Naive thymus-derived CD8-positive, alpha-beta T cell (primary cell): ENCODE measurements at places on chromosomes 5 and 9.
A peak's percentile ranks its signal among the peaks of the same experiment; 100 is the strongest.

GRCh38 chr9:33185858-33186257 lies 18.7 kb upstream of the B4GALT1 start:
- DNase-seq: no peak
- H3K4me3 ChIP-seq: no peak overlapping the region
- H3K36me3 ChIP-seq: no peaks in the 10 kb centered on the region
- H3K4me1 ChIP-seq: no peaks in the 10 kb centered on the region

DNA sequence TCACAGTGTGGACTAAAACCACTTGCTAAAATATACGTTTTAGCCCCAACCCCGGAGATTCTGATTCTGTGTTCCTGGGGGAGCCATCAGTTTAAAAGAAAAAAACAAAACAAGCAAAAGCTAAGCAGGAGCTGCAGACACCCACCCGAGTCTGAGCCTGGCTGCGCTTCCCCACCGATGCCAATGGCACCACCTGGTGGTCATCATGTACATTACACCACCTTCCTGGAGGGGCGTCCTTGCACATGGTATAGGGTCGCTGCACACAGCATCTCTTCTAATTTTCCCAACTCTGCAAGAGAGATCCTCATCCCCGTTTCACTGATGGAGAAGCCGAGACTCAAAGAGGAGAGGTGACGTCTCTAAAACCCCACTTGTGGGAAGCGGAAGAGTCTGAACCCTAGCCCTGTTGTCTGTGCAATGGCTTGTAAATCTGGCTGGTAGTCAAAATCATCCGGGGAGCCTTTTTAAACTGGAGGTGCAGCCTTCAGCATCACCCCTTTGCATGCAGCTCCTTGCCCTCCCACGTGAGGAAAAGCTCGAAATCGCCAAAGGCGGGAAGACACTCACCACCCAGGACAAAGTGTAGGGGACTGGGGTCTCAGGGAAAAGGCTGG lies 23.1 kb upstream of the CNOT6 start:
- H3K4me1 ChIP-seq: peaks cover 3% of the 10 kb centered on the region
- no peaks in the 10 kb centered on the region for H3K27me3 ChIP-seq
- no peaks in the 10 kb centered on the region for H3K36me3 ChIP-seq
- H3K4me3 ChIP-seq: no peak overlapping the region
- no peak overlapping the region for H3K27ac ChIP-seq
- peak; percentile 63 for DNase-seq

GRCh38 chr9:74173284-74173683 lies 323.9 kb upstream of the RORB start:
- no peaks in the 10 kb centered on the region for H3K27me3 ChIP-seq
- no peaks in the 10 kb centered on the region for H3K4me1 ChIP-seq
- H3K4me3 ChIP-seq: no peak overlapping the region
- no peak overlapping the region for H3K27ac ChIP-seq
- no peak for DNase-seq
- no peaks in the 10 kb centered on the region for H3K36me3 ChIP-seq

DNA sequence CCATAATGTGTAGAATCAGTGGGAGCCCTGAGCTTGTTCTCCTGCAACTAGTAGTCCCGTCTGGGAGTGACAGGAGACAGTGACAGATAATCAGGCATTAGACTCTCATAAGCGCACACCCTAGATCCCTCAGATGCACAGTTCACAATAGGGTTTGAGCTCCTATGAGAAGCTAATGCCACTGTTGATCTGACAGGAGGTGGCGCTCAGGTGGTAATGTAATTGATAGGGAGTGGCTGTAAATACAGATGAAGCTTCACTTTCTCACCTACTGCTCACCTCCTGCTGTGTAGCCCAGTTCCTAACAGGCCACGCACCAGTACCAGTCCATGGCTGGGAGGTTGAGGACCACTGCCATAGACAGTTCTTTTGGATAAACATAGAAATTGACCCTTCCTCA lies 188.7 kb downstream of the ROR2 start:
- no peak overlapping the region for H3K27ac ChIP-seq
- no peaks in the 10 kb centered on the region for H3K4me1 ChIP-seq
- no peak for DNase-seq

DNA sequence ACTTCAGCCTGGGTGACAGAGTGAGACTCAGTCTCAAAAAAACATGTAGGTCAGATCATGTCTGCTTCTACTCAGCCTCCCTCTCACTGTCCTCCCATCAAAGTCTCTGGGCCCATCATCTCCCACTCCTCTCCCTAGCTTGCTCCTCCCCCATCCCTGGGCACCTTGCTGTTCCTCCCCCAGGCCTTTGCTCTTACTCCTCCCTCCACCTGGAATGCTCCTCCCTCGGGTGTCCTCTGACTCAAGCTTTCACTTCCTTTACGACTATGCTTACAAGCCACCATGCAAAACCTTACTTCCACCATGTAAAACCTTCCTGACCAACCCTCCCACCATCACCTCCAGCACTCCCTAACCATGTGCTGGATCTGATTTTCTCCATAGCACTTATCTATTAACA lies 51.5 kb downstream of the MTMR12 start:
- peaks cover 4% of the 10 kb centered on the region for H3K4me1 ChIP-seq
- peak overlapping the region; percentile 44 for H3K27ac ChIP-seq
- no peak for DNase-seq
- no peaks in the 10 kb centered on the region for H3K27me3 ChIP-seq
- H3K4me3 ChIP-seq: no peak overlapping the region

GRCh38 chr5:33300209-33300742 lies 140.5 kb upstream of the TARS1 start:
- H3K4me1 ChIP-seq: peaks cover 3% of the 10 kb centered on the region
- H3K27ac ChIP-seq: no peak overlapping the region

DNA sequence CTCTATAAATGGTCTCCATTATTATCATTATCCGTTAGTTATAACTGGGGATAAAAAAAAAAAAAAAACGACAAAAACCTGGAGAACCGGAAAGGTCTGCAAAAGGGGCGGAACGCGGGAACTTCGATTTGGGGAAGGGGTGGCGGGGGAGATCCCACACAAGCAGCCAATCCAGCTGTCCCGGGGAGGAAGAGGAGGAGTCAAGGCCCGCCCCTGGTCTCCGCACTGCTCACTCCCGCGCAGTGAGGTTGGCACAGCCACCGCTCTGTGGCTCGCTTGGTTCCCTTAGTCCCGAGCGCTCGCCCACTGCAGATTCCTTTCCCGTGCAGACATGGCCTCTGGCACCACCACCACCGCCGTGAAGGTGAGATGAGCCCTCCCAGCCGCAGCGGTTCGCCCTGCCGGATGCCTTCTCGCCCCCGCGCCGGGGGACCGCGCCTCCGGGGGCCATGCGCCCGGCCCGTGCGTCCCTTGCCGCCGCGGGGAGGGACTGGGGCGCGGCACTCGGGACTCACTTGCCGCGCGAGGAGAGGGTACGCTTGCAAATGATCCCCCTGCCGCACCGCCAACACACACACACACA lies at the start of gene MTAP:
Gene MTAP (plus strand): TSS at position 219 of the 583 bp plus-strand sequence. CDS start 113 bp downstream, at position 332.
- peak within 1 kb of the TSS; percentile 99 for H3K4me3 ChIP-seq
- H3K27me3 ChIP-seq: peaks cover 1% of the 10 kb centered on the region
- peak; percentile 77 for DNase-seq
- H3K4me1 ChIP-seq: peaks cover 47% of the 10 kb centered on the region
- peak within 1 kb of the TSS; percentile 100 for H3K27ac ChIP-seq

- peaks cover 3% of the 10 kb centered on the region for H3K27me3 ChIP-seq
- DNase-seq: no peak
- H3K4me3 ChIP-seq: no peak overlapping the region
- no peak overlapping the region for H3K27ac ChIP-seq
- H3K4me1 ChIP-seq: no peaks in the 10 kb centered on the region
- H3K36me3 ChIP-seq: no peaks in the 10 kb centered on the region
Observed at GRCh38 chr5:76224898-76225297, 141.7 kb downstream of the SV2C start.

DNA sequence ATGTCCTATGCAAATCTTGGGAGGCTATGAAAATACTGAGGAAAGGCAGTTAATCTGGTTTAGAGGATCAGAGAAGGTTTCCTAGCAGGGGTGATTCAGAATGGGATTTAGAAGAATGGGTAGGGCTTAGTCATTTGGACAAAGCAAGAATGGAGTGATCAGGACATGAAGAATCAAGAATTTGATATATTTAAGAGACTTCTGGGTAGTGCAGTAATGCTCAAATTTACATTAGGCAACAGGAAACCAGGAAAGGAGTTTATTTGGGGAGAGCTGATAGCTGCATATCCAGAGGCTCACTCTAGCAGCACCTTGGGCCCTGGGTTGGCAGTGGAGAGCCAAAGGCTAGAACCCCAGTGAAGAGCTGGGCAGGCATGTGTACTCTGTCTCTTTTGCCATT lies 78.9 kb upstream of the PAPPA start:
- no peak for DNase-seq
- no peak overlapping the region for H3K27ac ChIP-seq
- no peaks in the 10 kb centered on the region for H3K36me3 ChIP-seq
- H3K4me1 ChIP-seq: no peaks in the 10 kb centered on the region

GRCh38 chr9:551986-552929 lies 289.2 kb upstream of the DMRT1 start:
- H3K4me3 ChIP-seq: no peak overlapping the region
- no peaks in the 10 kb centered on the region for H3K36me3 ChIP-seq
- H3K27me3 ChIP-seq: peaks cover 4% of the 10 kb centered on the region
- DNase-seq: no peak
- no peak overlapping the region for H3K27ac ChIP-seq
- H3K4me1 ChIP-seq: peaks cover 6% of the 10 kb centered on the region

- peaks cover 4% of the 10 kb centered on the region for H3K27me3 ChIP-seq
- no peak overlapping the region for H3K27ac ChIP-seq
- no peaks in the 10 kb centered on the region for H3K4me1 ChIP-seq
- no peaks in the 10 kb centered on the region for H3K36me3 ChIP-seq
- DNase-seq: no peak
Observed at GRCh38 chr5:66960369-66961137, 236.0 kb downstream of the CD180 start.

- H3K4me3 ChIP-seq: no peak overlapping the region
- no peaks in the 10 kb centered on the region for H3K27me3 ChIP-seq
- no peak for DNase-seq
- H3K27ac ChIP-seq: no peak overlapping the region
- no peaks in the 10 kb centered on the region for H3K36me3 ChIP-seq
- H3K4me1 ChIP-seq: peaks cover 13% of the 10 kb centered on the region
Observed at GRCh38 chr5:39262981-39263380, 43.6 kb upstream of the FYB1 start.

GRCh38 chr5:18745042-18745987 lies 1111.1 kb downstream of the TAF11L14 start:
- H3K4me1 ChIP-seq: peaks cover 53% of the 10 kb centered on the region
- H3K4me3 ChIP-seq: peak overlapping the region; percentile 97
- H3K27me3 ChIP-seq: no peaks in the 10 kb centered on the region
- H3K36me3 ChIP-seq: peaks cover 4% of the 10 kb centered on the region
- H3K27ac ChIP-seq: peak overlapping the region; percentile 96

DNA sequence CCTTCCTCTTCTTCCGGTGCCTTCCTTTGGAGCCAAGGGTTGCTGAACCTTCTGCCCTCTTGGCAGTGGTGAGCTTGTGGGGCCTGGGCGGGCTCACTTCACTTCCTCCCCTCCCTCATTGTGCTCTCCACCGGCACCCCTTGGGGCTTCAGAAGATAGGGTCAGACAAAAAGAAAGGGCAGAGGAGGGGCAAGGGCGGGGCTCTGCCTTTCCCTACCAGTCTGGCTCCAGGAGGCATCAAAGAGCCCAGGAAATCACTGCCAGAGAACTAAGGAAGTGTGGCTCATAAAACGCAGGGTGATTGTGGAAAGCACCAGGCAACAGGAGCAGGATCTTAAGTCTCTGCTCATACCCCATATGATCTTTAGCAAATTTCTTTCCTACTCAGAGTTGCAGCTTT lies 34.8 kb downstream of the ACOT12 start:
- no peak overlapping the region for H3K4me3 ChIP-seq
- no peaks in the 10 kb centered on the region for H3K36me3 ChIP-seq
- no peaks in the 10 kb centered on the region for H3K4me1 ChIP-seq
- no peak for DNase-seq
- H3K27me3 ChIP-seq: no peaks in the 10 kb centered on the region

GRCh38 chr5:41856644-41857491 lies 13.4 kb downstream of the OXCT1 start:
- DNase-seq: peak; percentile 30
- peaks cover 14% of the 10 kb centered on the region for H3K36me3 ChIP-seq
- H3K4me1 ChIP-seq: peaks cover 8% of the 10 kb centered on the region
- no peak overlapping the region for H3K4me3 ChIP-seq
- H3K27ac ChIP-seq: no peak overlapping the region

GRCh38 chr5:4873652-4874051 lies 266.5 kb upstream of the ADAMTS16 start:
- H3K27me3 ChIP-seq: no peaks in the 10 kb centered on the region
- H3K4me3 ChIP-seq: no peak overlapping the region
- no peaks in the 10 kb centered on the region for H3K36me3 ChIP-seq

GRCh38 chr5:87147441-87147840 lies 120.2 kb upstream of the RASA1 start:
- no peak overlapping the region for H3K4me3 ChIP-seq
- H3K4me1 ChIP-seq: peaks cover 6% of the 10 kb centered on the region
- no peak for DNase-seq
- H3K27me3 ChIP-seq: no peaks in the 10 kb centered on the region

- no peak overlapping the region for H3K27ac ChIP-seq
- H3K4me3 ChIP-seq: no peak overlapping the region
- H3K4me1 ChIP-seq: peaks cover 5% of the 10 kb centered on the region
- no peak for DNase-seq
Observed at GRCh38 chr5:1280177-1281037, 14.5 kb downstream of the TERT start.

GRCh38 chr5:64923151-64923685 lies 154.5 kb downstream of the CWC27 start:
- no peak overlapping the region for H3K27ac ChIP-seq
- no peak overlapping the region for H3K4me3 ChIP-seq
- H3K36me3 ChIP-seq: peaks cover 34% of the 10 kb centered on the region
- DNase-seq: no peak
- no peaks in the 10 kb centered on the region for H3K27me3 ChIP-seq
- peaks cover 11% of the 10 kb centered on the region for H3K4me1 ChIP-seq

- no peaks in the 10 kb centered on the region for H3K4me1 ChIP-seq
- no peaks in the 10 kb centered on the region for H3K27me3 ChIP-seq
- H3K4me3 ChIP-seq: no peak overlapping the region
- no peaks in the 10 kb centered on the region for H3K36me3 ChIP-seq
Observed at GRCh38 chr5:13780081-13780480, 164.4 kb downstream of the DNAH5 start.

- DNase-seq: no peak
- H3K4me1 ChIP-seq: no peaks in the 10 kb centered on the region
- no peak overlapping the region for H3K27ac ChIP-seq
Observed at GRCh38 chr5:97501286-97501964, 318.4 kb upstream of the RIOK2 start.

DNA sequence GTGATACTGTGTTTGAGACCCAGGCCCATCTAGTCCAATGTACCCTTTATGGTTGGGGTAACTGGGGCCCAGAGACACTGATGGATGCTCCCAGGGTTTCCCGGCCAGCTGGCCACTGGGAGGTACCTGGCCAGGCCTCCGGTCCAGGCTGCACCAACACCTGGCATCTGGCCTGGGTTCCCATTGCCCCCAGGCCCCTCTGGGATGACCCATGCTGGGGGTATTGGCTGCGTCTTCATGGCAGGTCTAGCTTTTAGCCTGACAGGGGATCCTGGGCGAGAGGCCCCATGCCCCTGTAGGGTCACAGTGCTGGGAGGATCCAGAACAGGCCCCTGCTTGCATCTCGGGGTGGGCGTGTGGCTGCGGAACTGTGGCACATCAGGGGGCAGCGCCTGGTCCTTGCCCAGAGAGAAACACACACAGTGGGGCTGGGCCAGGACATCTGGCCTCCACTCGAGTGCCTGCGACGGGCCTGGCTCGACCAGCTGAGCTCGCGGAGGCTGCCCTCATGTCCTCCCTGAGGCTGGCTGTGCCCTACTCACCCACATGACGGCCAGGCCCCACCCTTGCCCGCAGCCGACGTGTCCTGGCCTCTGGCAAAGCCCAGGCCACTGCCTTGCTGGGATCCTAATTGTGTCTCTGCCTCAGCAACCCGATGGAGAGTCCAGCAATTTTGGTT lies 21.5 kb upstream of the COL5A1 start:
- H3K27me3 ChIP-seq: no peaks in the 10 kb centered on the region
- no peaks in the 10 kb centered on the region for H3K4me1 ChIP-seq
- no peaks in the 10 kb centered on the region for H3K36me3 ChIP-seq
- H3K27ac ChIP-seq: no peak overlapping the region
